ENCODE measurements at places on chromosomes 4 and X.

- no peak for DNase-seq
These were observed 59.4 kb upstream of the MAGEB2 start for GRCh38 chrX:30156009-30156408.

- DNase-seq: no peak
These were observed 59.8 kb downstream of the MRPL1 start for GRCh38 chr4:77922158-77923094.

- DNase-seq: no peak
These were observed 95.0 kb downstream of the ARX start for GRCh38 chrX:24920769-24921168.

DNA sequence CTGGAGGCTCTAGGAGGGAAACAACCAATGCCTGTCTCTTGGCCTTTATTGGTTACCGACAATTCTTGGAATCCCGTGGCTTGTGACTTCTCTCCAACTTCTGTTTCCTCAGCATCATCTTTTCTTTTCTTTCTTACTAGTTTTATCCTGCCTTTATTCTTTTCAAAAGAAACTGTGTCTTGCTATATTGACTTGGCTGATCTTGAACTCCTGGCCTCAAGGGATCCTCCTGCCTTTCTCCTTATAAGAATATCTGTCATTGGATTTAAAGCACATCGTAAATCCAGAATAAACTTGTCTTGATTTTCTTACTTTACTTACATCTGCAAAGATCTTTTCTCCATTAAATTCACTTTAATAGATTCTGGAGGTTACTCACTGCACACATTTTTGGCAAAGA lies 49.9 kb upstream of the UGT2B10 start:
- DNase-seq: no peak

- DNase-seq: no peak
These were observed 1458.3 kb upstream of the TENM3 start for GRCh38 chr4:180784940-180785339.

DNA sequence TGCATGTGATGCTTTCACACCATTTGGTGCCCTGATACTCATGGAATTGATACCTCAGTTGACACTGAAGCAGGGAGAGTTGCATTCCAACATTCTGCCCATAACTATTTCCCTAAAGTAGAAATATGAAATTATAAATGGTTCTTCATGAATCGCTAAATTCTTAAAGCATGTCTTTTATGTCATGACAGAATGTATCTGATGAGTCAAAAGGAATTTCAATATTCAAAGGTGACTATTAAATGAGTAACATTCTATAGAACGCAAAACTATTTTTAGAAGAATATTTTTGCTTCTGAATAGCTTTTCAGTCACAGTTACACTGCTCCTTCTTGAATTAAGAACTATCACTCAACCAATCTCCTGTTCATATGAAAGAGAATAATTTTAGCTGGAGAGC lies 152.8 kb downstream of the ADGRA3 start:
- no peak for DNase-seq

GRCh38 chr4:182238355-182238931 lies 4.8 kb upstream of the TENM3 start:
- no peak for DNase-seq

- DNase-seq: no peak
These were observed 160.8 kb downstream of the FANCB start for GRCh38 chrX:14712096-14712495.

DNA sequence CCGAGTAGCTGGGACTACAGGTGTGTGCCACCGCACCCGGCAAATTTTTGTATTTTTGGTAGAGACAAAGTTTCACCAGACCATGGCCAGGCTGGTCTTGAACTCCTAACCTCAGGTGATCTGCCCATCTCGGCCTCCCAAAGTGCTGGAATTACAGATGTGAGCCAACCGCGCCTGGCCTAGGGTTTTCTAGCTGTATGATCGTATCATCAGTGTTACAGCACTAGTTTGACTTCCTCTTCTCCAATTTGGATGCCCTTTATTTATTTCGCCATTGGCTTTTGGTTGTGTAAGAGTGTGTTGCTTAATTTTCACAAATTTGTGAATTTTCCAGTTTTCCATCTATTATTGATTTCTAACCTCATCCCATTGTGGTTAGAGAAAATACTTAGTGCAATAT lies 5.2 kb downstream of the TKTL1 start:
- DNase-seq: no peak

GRCh38 chrX:155065035-155065734 lies 5.8 kb downstream of the CMC4 start:
- no peak for DNase-seq

- DNase-seq: peak; percentile 24
These were observed 774 bp downstream of the ARMCX2 start for GRCh38 chrX:101658661-101659491.

DNA sequence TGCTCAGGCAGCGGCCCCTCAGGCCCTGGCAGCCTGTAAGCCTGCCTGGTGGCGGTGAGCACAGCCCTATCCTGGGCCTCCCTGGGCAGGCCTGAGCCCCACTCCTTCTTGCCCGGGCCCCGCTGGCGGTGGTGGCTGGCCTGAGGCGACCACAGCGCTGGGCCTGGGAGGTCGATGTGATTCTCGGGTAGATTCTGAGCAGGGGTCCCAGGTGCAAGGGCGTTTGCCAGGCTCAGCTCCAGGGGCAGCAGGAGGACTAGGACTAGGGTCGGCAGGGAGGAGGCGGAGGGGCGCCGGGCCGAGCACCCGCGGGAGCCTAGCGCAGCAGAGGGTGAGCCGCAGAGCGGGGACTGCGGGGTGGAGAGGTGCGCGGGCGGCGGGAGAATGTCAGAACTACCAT lies 17.0 kb downstream of the FAM9A start:
- DNase-seq: no peak

- no peak for DNase-seq
These were observed 13.5 kb downstream of the HERC3 start for GRCh38 chr4:88605736-88606135.

DNA sequence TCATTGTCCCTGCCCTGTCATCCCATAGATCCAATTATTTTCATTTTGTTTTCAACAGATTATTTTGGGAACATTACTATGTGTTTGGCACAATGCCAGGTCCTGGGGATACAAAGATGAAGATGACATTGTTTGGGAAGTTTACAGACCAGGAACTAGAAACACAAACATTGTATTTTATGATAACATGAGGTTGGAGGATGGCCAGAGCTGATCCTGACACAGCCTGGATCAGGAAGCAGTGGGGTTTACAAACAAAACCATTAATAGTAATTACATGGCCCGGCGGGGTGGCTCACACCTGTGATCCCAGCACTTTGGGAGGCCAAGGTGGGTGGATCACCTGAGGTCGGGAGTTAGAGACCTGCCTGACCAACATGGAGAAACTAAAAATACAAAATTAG lies 29.9 kb downstream of the CLRN2 start:
- no peak for DNase-seq

GRCh38 chrX:7164174-7164573 lies 16.2 kb upstream of the PUDP start:
- no peak for DNase-seq

GRCh38 chr4:173325007-173325736 lies 9.0 kb downstream of the HMGB2 start:
- DNase-seq: no peak

GRCh38 chrX:15911734-15912550 lies 57.3 kb upstream of the AP1S2 start:
- DNase-seq: no peak

GRCh38 chr4:31290836-31291235 lies 570.7 kb downstream of the PCDH7 start:
- no peak for DNase-seq

GRCh38 chr4:142551517-142552305 lies 294.4 kb downstream of the INPP4B start:
- no peak for DNase-seq

- no peak for DNase-seq
These were observed 1006.3 kb upstream of the AGA start for GRCh38 chr4:178448372-178449035.

- no peak for DNase-seq
These were observed 38.9 kb upstream of the BCLAF3 start for GRCh38 chrX:20029728-20030127.

DNA sequence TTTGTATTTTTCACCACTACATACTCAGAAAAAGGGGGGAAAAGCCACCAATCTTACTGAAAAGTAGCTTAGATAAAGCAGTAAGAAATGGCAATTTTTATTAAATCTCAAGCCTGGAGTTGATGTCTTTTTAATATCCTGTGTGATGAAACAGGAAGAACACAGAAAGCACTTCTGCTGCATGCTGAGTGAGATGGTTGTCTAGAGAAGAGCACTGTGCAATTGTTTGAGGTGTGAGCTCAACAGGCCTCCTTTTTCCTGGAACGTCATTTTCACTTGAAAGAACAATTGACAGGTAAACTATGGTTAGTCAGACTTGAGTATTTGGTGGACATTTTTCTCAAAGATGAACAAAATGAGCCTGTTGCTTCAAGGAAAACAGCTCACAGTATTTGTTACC lies 73.9 kb downstream of the RTL5 start:
- DNase-seq: no peak

DNA sequence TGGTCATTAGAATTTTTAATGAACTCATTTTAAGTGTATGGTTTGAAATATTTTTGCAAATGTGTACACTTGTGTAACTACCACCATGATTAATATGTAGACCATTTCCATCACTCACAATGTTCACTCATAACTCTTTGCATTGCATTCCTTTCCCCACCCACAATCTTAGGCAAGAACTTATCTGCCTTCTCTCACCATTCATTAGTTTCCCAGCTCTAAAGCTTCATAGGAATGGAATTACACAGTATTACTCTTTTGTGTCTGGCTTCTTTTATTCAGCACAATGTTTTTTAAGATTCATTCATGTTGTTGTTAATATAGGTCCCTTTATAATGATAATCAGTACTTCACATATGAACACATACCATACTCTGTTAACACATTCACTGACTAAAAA lies 106.1 kb downstream of the ARAP2 start:
- no peak for DNase-seq

GRCh38 chrX:18931972-18932371 lies 51.9 kb downstream of the PHKA2 start:
- DNase-seq: no peak

DNA sequence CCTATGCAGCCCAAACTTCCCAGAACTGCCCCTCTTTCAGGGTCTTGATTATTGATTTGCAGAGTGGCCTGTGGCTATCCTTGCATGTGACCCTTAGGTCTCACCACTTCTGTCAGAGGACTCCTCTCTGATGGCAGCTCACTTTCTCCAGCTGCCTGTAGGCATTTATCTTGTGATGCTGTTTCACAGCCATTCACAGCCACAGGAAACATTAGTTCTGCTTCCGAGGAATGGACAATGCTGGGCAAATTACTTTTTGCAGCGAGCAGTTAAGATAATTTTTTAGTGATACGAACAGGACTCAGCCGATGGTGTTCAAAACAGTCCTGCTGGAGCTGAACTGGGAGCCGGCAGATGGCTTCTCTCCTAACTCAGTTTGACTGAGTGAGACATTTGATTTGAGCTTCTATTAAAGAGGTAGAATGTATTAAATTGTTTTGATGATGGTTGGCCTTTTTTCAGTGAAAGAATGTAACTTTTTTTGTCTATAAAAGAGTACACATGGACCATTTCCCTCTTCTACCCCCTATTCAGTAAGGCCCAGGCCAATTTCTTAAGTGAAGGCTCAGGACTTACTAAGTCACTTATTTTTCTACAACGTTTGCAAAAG lies 58.4 kb upstream of the TMEM150C start:
- DNase-seq: no peak

DNA sequence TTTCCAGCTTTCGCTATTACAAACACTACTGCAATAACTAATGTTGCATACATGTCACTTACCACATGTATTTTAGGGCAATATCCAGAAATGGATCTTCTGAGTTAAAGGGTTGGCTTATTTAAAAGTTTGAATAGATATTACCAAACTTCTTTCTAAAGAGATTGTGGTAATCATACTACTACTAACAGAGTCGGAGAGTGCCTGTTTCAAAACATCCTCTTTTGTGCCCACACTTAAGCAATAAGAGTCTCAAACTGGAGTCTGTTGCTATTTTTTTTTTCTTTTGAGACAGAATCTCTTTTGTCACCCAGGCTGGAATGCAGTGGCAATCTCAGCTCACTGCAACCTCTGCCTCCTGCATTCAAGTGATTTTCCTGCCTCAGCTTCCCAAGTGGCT lies 35.8 kb downstream of the FGFBP1 start:
- DNase-seq: no peak

GRCh38 chr4:114286262-114286810 lies 306.9 kb upstream of the ARSJ start:
- DNase-seq: no peak

DNA sequence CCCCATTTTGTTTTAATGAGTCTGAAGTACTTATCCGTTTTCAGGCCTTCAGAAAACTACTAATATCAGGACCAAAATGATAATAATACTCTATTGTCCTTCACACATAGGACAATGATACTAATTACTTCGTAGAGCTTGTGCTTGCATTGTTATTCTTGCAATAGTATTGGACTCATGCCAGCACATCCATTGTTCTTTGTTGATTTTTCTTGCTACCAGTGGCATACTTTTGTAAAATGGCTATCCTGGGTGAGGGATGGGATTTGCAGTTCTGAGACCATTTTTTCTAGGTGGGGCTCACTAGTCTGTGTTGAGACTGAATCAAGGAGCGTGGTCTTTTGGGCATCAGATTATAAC lies 195.3 kb downstream of the MAML3 start:
- no peak for DNase-seq

DNA sequence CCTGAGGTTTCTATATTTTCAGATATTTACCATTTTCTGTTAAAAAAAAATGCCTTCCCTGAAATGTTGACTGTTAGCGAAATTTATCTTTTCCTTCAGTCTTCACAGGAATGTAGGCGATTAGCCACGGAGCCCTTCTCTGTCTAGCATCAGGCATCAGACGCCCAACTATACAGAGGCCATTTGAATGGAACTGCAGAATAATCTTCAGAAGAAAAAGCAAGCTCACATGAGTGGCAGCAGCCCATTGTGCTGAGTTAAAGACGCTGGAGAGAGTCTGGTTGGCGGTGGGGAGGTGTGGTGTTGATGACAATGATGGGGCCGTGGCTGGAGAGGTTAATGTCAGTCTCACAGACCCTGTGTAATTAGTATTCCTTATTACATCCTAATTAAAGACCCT lies 196.8 kb upstream of the LEF1 start:
- no peak for DNase-seq
